Hematopoietic multipotent progenitor cell treated with erythropoietin and hydrocortisone succinate and interleukin-3 and kit ligand, for 17 days (in vitro differentiated cells): ENCODE measurements at places on chromosomes 3 and 15.

DNA sequence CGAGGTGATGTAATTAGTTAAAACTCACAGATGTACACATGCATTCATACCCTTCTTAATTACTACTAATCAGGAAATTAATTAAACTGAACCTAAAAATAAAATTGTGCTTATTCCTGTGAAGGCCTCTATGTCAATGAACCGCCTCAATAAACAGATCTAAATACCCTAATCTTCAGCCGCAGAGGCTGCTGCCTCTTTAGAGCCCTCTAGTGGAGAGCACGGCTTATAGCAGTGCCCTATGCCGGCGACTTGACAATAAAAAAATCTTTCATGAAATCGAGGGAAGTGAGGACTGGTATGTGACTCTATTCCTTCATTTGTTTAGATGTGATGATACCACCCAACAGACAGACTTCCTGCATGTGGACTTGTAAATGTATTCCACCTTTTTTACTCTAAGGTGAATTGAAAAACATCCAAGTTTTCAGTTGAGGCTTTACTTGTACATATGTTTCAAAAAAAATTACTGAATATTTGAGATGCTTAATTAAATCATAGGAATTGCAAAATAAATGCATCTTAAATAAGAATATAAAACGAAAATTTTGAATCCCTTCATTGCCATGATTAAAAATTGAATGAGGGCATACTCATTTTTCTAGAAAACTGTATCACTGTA lies 8.3 kb upstream of the EPHA3 start:
- peak; percentile 21 for DNase-seq

- no peak for DNase-seq
Observed at GRCh38 chr3:101038880-101039279, 45.7 kb upstream of the ABI3BP start.

GRCh38 chr3:180630371-180630770 lies 28.4 kb downstream of the TTC14 start:
- DNase-seq: no peak

GRCh38 chr3:20054549-20054987 lies 14.3 kb downstream of the KAT2B start:
- DNase-seq: peak; percentile 94

DNA sequence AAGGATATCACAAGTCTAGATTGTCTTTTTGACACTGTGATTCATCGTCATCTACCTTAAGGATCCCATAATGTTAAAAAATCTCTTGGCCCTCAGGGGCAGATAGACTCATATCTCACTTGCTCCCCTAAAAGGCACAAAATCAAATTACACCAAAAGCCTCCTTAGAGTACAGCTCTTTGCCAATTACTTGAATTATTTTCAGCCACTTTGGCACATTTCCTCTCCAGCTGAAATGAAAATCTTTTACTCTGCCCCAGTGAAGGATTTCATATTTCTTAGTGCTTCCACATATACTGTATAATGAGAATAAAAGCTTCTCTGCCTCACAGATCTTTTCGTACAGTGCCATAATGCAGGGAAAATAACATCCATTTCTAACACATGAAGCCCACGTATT lies 190.7 kb upstream of the GBE1 start:
- DNase-seq: no peak

DNA sequence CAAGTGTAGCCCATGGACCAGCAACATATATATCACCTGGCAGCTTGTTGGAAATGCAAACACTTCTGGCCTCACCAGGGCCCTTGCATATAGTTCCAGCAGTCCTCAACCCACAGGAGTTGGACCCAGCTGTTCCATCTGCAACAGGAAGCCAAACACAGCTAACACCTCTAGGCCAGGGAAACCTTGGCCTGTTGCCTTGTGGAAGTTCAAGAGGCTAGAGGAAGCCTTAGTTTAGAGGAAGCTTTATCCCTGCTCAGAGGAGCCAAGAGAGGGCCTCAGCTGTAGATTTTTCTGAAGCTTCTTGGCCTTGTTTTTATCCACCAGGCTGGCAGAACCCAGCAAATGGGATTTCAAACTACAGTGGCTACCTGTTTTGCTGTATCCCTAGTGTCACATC lies 11.4 kb downstream of the FHIT start:
- no peak for DNase-seq
